ENCODE measurements at places on chromosomes 3 and 15.

DNA sequence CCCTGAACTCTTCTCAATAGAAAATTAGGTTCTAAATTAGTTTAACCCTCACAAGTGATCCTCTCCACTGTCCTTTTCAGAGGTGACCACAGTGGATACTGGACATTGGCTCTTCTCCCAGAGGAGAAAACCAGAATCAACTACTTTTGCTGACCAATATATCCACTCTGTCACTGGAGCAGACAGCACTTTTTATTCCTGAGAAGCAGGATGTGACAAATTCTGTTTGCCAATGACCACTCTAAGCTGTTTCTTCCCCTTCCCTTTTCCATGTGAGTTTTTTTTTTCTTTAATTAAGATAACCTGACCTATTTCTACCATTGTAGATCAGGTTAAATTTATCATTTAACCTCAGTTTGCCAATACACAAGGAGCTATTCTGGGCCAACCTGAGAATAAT, 79.7 kb upstream of the ZNF280D start:
- H3K27me3 ChIP-seq, result no peaks in the 10 kb centered on the region
- H3K4me3 ChIP-seq, result no peak overlapping the region
- no peaks in the 10 kb centered on the region for H3K36me3 ChIP-seq
- no peak for DNase-seq

GRCh38 chr3:147737376-147737775, 328.2 kb downstream of the ZIC1 start:
- no peaks in the 10 kb centered on the region for H3K4me1 ChIP-seq
- DNase-seq, result no peak
- no peak overlapping the region for H3K27ac ChIP-seq
- no peaks in the 10 kb centered on the region for H3K36me3 ChIP-seq

GRCh38 chr3:58999774-59000160, 50.1 kb downstream of the CFAP20DC start:
- peaks cover 10% of the 10 kb centered on the region for H3K4me1 ChIP-seq
- no peaks in the 10 kb centered on the region for H3K27me3 ChIP-seq
- DNase-seq, result peak; percentile 28
- no peak overlapping the region for H3K4me3 ChIP-seq
- no peak overlapping the region for H3K27ac ChIP-seq

- H3K27ac ChIP-seq, result no peak overlapping the region
- H3K27me3 ChIP-seq, result no peaks in the 10 kb centered on the region
- H3K4me1 ChIP-seq, result peaks cover 5% of the 10 kb centered on the region
- no peaks in the 10 kb centered on the region for H3K36me3 ChIP-seq
- no peak overlapping the region for H3K4me3 ChIP-seq
These were observed 301.4 kb upstream of the TGFBR2 start for GRCh38 chr3:30305021-30305420.

DNA sequence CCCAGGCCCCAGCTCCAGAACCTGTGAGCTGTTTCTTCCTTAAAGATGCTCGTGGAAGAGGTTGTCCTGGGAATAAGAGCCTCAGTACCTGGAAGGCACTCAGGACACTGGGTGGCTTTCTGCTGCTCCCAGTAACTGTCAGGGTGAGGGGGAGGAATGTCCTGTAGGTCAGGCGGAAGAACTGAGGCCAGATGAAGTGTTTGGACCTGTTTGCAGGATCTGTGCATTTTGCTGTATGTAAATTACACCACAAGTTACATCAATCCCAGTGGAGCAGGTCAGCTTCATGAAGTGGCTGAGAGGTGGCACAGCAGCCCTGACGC, 27.1 kb downstream of the HDAC11 start:
- H3K27me3 ChIP-seq, result no peaks in the 10 kb centered on the region
- no peak for DNase-seq
- no peak overlapping the region for H3K4me3 ChIP-seq

- no peaks in the 10 kb centered on the region for H3K4me1 ChIP-seq
- no peak for DNase-seq
- H3K27ac ChIP-seq, result no peak overlapping the region
These were observed 486.9 kb upstream of the ADAMTS9 start for GRCh38 chr3:65174713-65175112.

GRCh38 chr3:44506961-44507360, 29.5 kb upstream of the ZNF445 start:
- H3K4me1 ChIP-seq, result peaks cover 6% of the 10 kb centered on the region
- H3K27ac ChIP-seq, result no peak overlapping the region
- no peak for DNase-seq
- no peak overlapping the region for H3K4me3 ChIP-seq
- peaks cover 6% of the 10 kb centered on the region for H3K36me3 ChIP-seq

DNA sequence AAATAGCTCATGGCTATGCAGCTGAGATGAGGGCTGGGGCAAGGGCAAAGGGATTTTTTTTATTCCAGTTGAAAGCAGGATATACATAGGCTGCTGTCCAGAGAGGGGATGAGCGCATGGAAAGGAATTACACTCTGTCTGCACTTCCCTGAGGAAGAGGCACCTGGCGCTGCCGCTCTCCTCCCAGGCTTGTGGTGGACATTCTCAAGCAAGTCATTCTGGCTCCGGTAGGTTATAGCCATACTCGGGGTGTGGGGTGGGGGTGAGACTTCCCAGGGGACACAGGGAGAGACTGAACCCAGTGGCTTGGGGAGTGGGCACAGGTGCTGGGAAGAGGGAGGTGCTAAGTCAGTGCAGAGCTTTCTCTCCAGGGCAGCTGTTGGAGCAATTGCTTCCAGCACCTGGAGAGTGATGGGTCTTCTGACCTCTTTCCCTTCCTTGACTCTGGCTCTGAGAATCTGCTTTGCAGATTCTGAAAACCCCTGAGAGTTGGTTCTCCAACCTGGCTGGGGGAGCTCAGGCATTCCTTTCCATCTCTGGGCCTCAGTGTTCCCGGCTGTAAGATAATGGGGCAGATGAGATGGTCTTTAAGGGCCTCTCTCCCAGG, 24.3 kb downstream of the CYP8B1 start:
- no peaks in the 10 kb centered on the region for H3K36me3 ChIP-seq
- no peak overlapping the region for H3K4me3 ChIP-seq
- no peak for DNase-seq
- H3K27ac ChIP-seq, result no peak overlapping the region

GRCh38 chr3:76096836-76097588, 311.7 kb upstream of the ZNF717 start:
- H3K4me1 ChIP-seq, result no peaks in the 10 kb centered on the region
- no peak overlapping the region for H3K27ac ChIP-seq
- H3K4me3 ChIP-seq, result no peak overlapping the region
- H3K27me3 ChIP-seq, result no peaks in the 10 kb centered on the region
- DNase-seq, result peak; percentile 3

- DNase-seq, result no peak
- no peak overlapping the region for H3K4me3 ChIP-seq
- H3K27me3 ChIP-seq, result peaks cover under 1% of the 10 kb centered on the region
- H3K36me3 ChIP-seq, result no peaks in the 10 kb centered on the region
- no peak overlapping the region for H3K27ac ChIP-seq
These were observed 57.7 kb downstream of the IQSEC1 start for GRCh38 chr3:13015286-13016082.

DNA sequence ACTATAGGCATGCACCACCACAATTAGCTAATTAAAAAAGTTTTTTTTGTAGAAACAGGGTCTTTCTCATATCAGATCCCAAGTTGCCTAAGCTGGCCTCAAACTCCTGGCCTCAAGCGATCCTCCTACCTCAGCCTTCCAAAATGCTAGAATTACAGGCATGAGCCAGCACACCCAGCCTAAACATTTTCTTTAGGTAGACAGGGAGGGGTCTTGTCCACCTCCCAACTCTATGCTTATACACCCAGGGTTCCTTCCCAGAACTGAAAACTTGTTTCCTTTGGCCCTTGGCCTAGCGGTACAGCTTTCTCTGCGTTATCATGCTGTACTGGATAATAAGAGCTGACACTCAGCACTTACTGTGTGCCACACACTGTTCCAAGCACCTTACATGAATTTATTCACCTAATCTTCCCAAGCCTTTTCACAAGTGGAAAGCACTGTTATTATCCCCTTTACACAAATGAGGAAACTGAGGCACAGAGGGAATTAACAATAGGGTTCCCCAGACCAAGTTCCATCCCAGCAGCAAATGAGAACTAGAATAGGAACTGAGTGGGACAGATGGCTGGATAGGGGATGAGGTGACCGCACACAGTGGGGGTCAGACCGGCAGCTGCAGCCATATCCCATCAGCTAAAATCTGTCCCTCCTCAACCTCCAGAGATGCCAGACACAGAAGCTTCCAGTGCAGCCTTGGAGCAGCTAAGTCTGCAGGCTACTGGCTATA, 150.8 kb downstream of the MEGF11 start:
- no peak overlapping the region for H3K4me3 ChIP-seq
- DNase-seq, result no peak
- H3K27me3 ChIP-seq, result peaks cover 49% of the 10 kb centered on the region
- no peak overlapping the region for H3K27ac ChIP-seq

DNA sequence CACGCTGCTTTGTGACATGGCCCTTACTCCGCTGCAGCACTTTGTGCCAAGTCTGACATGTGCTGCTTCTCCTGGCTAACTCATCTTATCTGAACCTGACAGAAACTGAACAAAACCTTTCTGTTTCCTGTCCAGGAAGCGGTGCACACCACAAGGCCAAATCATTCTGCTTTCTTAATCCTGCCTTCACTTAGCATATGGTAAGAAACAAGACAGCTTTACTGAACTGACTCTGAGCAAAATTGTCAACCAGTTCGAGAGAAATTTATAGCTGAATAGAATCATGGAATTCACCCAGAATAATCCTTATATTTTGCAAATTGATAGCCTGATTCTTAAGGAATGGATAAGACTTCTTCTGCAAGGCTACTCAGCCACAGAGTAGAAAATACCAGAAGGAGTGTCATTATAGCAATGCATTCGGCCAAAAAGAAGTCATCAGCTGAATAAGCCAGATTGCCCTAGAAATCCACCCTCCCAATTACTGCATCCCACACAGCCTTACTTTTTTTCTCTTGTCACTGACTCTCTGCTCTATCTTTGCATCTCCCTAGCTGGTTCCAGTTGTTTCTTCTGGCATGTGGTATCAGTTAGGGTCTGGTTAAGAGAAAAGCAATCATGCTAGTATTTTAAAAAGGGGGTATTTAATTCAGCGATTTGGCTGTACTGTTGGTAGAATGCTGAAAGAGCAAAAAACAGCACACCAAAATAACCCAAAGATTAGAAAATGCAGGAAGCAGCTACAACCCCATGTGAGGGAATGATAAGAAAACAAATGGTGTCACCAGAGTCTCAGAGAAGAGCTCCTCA, 41.6 kb upstream of the STRIT1 start:
- H3K27ac ChIP-seq, result no peak overlapping the region
- H3K27me3 ChIP-seq, result peaks cover 1% of the 10 kb centered on the region
- no peak for DNase-seq
- H3K4me1 ChIP-seq, result no peaks in the 10 kb centered on the region
- H3K36me3 ChIP-seq, result no peaks in the 10 kb centered on the region
- H3K4me3 ChIP-seq, result no peak overlapping the region

GRCh38 chr15:72958634-72959033, 93.6 kb upstream of the NEO1 start:
- H3K27me3 ChIP-seq, result peaks cover 14% of the 10 kb centered on the region
- H3K4me1 ChIP-seq, result no peaks in the 10 kb centered on the region
- H3K27ac ChIP-seq, result no peak overlapping the region
- DNase-seq, result no peak
- no peak overlapping the region for H3K4me3 ChIP-seq
- H3K36me3 ChIP-seq, result no peaks in the 10 kb centered on the region

DNA sequence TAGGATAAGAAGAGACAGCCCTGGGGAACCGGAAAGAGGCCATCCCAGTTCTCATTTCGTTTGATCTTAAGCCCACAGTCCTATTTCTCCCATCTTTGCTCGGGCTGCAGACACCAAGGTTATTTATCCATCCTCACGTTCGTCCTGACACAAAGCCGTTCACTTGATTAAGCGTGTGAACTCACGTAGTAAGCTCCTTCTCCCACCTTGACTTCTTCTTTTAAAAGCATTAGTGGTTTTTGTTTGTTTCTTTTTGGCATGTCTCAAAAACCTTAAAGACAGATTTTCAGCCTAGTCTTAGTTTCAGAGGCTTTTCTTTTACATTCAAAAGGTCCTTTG, 70.9 kb downstream of the TGFBR2 start:
- DNase-seq, result no peak
- H3K4me1 ChIP-seq, result peaks cover 16% of the 10 kb centered on the region
- H3K4me3 ChIP-seq, result no peak overlapping the region
- no peak overlapping the region for H3K27ac ChIP-seq

DNA sequence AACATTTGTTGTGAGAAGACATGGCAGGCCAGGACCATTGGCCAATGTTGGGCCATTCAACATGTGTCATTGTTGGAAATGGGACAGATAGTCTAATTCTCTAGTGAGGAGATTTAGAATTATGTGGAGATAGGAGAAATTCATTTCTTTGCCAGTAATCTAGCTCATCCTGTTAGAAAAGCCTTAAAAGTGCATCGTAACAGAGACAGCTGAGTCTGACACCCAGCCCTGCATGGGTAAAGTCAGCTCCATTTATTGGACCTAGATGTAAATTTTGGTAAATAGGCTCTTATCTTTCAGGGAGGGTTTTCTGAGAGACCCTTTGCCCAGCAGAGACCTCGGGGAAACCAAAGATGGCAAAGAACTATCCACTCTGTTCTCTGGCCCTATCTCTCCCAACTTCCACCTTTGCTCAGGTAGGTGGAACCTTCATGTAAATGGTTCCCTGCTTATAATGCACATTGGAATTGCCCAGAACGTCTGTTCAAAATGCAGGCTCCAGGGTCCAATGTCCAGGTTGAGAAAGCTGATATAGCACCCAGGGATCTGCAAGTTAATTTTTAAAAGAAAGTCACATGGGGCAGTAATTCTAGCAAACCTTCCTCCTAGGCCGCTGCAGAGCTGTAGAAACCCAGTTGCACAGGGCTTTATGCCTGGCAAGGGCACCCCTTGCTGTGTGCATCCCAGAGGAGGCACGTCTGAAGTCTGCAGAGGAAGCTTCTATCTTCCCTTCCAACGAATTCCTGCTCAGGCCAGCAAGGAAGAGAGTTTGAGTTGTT, 365.9 kb upstream of the PROK2 start:
- no peak overlapping the region for H3K27ac ChIP-seq
- peaks cover 1% of the 10 kb centered on the region for H3K4me1 ChIP-seq
- no peaks in the 10 kb centered on the region for H3K36me3 ChIP-seq
- DNase-seq, result no peak
